Stimulated activated CD4-positive, alpha-beta T cell treated with anti-CD3 and anti-CD28 coated beads, Interleukin-15, amount 100 ng/mL, for 1 hour (primary cell): ENCODE measurements at places on chromosomes 1 and 21.

- DNase-seq = no peak
Measured at GRCh38 chr1:89547563-89548116, 23.0 kb downstream of the LRRC8B start.

- DNase-seq = no peak
Measured at GRCh38 chr1:235918465-235918864, 51.8 kb upstream of the LYST start.

DNA sequence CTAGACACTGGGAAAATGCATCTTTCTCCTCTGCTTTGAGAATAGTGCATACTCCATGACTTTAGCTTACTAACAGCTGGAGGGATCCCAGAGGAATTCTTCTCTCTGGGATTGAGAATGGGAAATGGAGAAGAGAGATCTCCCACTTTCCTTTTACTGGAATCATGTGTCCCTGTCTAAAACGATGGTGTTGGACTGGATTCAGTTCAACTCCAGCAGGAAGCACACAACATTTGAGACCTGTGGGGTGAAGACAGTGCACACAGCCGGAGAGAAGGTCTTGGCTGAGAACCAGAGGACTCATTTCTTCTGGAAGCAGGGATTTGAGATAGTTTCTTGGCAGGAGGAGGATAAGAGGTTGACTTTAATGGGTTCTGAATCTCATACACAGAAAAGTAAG, 58.7 kb downstream of the TRABD2B start:
- no peak for DNase-seq

GRCh38 chr1:26016258-26016952, 5.2 kb upstream of the EXTL1 start:
- DNase-seq = no peak

- peak; percentile 6 for DNase-seq
Measured at GRCh38 chr1:23343221-23344110, 618 bp downstream of the HNRNPR start.

- no peak for DNase-seq
Measured at GRCh38 chr1:96384611-96385010, 337.0 kb upstream of the PTBP2 start.

GRCh38 chr1:46532498-46533178, 18.8 kb downstream of the KNCN start:
- peak; percentile 70 for DNase-seq

DNA sequence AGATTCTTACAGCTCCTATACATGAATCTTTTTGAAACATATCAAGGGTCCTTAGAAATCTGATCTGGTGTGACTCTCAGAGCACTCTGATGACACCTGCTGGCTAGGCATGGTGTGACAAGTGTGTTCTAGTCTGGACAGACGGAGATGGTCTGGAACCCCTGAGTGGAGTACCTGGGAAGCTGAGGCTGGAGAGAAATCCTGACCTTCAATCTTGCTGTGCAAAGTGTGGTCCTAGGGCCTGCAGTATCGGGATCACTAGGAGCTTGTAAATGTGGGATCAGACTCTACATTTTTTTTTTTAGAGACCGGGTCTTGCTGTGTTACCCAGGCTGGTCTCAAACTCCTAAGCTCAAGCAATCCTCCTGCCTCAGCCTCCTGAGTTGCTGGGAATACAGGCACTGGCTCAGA, 78.6 kb upstream of the SOD1 start:
- peak; percentile 55 for DNase-seq

DNA sequence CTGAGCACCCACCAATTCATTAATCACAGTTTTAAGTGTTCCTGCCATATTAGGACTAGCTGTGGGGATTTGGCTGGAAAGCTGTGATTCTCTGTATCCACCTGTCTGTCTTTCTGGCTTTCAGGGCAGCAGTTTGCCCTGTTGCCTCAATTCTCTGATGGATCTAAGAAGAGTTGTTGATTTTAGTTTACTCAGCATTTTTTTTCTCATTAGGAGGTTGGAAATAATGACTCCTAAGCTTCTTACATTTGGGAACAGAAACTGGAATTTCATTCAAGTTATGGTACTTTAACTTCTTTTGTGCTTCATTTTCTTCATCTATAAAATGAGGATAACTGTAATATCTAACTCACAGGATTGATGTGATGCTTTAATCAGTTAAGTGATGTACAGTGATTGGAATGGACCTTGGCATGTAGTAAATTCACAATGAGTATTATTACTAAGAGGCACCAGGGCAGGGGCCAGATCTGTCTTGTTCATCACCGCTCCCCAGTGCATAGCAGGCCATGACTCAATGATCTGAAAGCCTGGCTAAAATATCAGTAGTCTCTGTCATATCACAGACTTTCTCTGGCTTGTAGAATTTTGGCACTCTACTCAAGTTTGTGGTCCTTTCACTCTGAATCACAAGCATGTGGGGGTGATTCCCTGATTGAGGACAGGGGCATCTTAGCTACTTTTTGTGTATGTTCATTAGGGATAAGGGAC, 51.4 kb upstream of the GREM2 start:
- no peak for DNase-seq

DNA sequence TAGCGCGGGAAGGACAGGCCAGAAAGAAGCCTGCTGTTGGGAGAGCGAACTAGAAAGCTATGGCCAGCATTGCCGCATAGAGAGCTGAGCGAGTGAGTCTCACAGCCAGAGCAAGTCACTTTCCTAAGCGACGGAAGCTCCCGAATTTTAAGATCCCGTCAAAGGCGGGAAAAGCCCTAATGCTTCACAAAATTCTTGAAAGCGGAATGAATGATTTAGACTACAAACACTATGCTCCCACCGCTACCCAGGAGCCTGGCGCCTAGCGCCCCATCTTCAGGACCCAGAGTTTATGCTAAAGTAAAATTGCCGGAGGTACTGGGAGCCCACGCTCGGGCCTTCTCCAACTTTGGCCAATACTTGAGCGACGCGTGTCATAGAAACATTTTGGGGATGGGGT, 409.9 kb upstream of the ESRRG start:
- DNase-seq = no peak

DNA sequence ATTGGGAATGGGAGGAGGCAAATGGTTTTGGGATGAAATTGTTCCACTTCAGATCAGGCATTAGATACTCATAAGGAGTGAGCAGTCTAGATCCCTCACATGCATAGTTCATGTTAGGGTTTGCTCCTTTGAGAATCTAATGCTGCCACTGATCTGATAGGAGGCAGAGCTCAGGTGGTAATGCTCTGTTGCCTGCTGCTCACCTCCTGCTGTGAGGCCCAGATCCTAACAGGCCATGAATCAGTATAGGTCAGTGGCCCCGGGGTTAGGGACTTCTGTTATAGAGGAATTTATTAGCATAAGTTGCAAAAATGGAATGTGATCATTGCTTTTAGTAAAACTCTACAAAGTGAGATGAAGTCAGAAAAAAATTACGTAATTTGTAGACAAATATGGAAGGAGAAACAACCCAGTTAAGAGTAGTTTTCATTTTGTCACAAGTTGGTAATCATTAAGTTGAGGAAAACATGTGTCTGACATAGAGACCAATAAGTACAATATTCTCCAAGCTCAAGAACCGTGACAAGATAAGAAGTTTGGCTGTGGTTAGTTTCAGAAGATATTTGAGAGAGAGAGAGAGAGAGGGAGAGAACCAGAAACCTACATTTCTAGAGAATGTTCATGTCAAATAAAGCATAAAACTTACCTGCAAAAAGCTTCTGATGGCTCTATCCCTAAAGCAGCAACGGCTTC, 689.7 kb upstream of the PRMT6 start:
- DNase-seq = no peak

- no peak for DNase-seq
Measured at GRCh38 chr1:221457685-221458446, 284.0 kb downstream of the DUSP10 start.

DNA sequence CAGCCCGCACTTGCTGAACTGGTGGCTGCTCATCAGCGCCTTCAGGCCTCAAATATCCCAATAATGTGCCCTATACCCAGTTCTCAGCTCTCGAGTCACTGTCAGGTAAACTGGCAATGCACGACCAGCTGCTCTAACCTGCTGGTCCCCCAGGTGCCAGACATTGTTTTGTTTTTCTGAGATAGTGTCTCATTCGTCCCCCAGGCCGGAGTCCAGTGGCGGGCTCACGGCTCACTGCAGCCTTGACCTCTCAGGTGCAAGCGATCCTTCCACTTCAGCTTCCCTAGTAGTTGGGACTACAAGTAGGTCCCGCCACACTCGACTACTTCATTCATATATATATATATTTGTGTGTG, 1.0 kb upstream of the NADK start:
- no peak for DNase-seq

DNA sequence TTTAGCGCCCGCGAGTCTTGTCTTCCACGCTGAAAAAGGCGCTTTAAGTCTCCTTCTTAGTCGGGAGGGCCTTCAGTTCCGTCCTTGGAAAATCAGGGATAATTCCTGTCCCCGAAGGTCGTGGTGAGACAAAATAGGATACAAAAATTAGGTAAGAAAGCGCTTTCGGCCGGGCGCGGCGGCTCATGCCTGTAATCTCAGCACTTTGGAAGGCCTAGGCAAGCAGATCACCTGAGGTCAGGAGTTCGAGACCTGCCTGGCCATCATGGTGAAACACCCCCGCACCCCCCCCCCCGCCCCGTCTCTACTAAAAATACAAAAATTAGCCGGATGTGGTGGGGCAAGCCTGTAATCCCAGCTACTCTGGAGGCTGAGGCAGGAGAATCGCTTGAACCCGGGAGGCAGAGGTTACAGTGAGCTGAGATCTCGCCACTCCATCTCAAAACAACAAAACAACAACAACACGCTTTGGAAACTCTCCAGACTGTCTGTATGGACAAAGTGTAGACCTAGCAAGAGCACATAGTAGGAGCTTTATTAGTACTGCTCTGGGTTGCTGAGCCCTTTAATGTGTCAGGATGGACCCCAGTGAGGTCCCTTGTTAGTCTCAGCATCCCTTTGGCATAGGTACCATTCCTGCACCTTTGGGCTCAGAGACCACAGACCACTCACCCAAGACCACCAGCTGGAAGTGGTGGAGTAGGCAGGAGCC, 790 bp upstream of the TMEM54 start:
- no peak for DNase-seq

- no peak for DNase-seq
Measured at GRCh38 chr1:25744140-25744581, 55.8 kb upstream of the SELENON start.

DNA sequence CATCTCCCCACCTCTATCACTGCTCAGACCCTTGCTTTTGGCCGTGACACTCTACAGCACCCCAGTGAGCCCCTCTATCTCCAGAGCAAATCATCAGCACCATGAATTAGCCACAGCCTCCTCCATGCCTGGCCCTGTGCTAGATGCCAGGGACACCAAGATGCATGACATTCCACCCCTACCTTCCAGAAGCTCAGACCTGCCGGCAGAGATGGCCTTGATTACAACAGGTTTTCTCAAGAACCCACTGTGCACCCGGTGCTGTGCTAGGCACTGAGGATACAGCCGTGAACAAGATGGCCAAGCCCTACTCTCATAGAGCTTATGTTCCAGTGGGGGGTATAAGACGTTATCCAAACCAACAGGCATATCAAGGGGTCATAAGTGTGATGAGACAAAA, 30.6 kb downstream of the CDK18 start:
- DNase-seq = no peak

- no peak for DNase-seq
Measured at GRCh38 chr1:198879711-198880306, 241.0 kb downstream of the PTPRC start.

- DNase-seq = no peak
Measured at GRCh38 chr21:41393876-41394465, 32.1 kb upstream of the MX1 start.
